ENCODE measurements at places on chromosomes 16 and 17. TPM values are rescaled to one million over a fixed set of nuclear protein-coding genes. Genes with fewer than 3 reads are reported as not detected.

The PERCC1 gene
- total RNA-seq = not detected

The DHRS11 gene
- 15.4 TPM for total RNA-seq

The MT4 gene
- not detected for total RNA-seq

DNA sequence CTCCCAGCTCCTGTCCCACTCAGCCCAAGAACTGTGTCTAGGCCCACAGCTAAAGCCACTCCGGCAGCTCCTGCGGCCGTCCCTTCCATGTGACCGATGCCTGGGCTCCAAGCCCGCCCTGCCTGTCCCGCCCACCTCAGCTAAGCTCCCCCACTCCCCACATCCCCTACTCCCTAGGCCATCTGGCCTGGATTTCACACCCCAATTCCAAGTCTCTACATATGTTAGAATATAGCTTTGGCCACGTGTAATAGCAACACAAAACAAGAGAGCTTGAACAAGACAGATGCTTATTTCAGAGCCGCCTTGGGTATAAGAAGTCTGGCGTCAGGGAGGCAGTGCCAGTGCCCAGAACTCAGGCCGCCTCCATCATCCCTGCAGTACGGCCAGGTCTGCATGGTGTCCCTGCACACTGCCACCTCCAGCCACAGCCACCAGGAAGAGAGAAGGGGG, 30.0 kb upstream of the USP22 start:
- no peak for DNase-seq

GRCh38 chr16:87436225-87437172, 44.4 kb downstream of the MAP1LC3B start:
- peak; percentile 41 for DNase-seq

DNA sequence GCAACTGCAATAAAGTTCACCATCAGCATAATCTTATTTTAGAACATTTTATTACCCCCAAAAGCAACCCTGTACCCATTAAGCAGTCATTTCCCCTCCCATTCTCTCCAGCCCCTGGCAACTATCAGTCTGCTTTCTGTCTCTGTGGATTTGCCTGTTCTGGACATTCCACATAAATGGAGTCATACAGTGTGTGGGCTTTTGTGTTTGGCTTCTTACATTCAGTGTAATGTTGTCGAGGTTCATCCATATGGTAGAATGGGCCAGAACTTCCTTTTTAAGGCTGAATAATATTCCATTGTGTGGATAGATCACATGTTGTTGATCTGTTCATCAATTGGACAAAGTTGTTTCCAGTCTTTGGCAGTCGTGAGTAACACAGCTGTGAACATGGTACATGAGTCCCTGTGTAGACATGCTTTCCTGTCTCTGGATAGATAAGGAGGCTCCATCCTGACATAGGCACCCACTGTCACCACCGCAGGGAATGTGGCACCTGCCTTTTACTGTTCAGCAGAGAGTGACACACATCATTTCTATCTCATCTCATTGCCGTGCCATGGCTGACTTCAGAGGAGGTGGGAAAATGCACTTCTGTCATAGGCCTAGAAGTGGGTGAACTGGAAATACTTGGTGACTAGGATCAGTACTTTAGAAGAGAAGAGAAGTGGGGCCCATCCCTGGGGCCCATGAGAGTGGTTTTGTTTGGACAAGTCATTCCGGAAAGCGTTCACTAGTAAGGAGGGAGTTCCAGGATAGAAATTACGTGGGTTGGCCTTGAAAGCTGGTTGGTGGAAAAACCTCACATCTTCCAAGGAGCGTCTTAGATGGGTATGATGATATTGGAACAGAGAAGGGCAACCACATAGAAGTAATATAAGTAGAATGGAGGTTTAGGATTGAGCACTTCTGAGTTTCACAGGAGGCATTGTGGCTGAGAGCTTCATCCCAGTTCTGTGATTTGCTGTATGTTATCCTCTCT, 25.8 kb downstream of the EPN2 start:
- DNase-seq = no peak

Data from A172 (cell line).